CD4-positive, alpha-beta T cell treated with Interleukin-4 for 1 hour (primary cell): ENCODE measurements at places on chromosomes 1 and 21.

DNA sequence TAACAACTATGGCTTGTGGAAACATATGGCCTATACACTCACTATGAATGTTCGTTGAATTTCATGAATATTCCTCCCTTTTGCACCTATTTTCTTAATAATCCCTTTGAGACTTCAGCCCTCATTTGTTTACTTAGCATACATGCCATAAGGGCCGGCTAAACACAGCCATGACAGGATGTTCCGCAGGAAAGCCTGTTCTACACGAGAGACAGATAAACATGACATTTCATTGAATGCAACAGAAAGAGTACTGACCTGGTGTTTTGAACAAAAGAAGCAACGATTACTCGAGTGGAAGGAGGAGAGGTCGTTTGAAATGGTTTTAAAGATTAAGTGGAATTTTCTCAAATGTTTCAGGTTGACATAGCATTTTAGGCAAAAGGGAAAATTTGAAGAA lies 459.5 kb upstream of the CXADR start:
- DNase-seq, result no peak

- no peak for DNase-seq
Observed at GRCh38 chr1:224639426-224639975, 23.4 kb downstream of the CNIH3 start.

DNA sequence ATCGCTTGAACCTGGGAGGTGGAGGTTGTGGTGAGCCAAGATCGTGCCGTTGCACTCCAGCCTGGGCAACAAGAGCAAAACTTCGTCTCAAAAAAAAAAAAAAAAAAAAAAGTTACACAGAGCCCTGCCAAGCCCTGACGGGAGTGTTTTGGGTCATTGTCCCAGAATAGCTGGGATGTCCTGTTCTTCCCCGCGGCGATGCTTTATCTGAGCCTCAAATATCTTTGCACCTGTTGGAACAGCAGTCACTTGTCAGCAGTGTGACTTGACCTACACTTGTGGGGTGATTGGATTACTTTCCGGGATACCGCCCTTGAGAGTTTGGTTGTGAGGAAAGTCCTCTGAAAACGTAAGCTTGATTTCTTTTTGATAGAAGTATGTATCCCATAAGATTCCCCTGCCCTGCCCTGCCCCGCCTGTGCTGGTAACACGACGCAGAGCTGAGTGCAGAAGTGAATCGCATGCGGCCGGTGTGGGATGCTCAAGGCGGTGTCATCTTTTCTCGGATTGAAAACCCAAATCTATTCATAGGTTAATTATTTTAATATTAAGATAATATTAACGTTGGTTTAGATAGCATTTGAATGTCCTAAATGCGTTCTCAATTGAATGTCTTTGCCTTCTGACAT lies 50.9 kb downstream of the PCNT start:
- DNase-seq, result no peak

GRCh38 chr1:99550198-99550597 lies 95.7 kb upstream of the PALMD start:
- no peak for DNase-seq

DNA sequence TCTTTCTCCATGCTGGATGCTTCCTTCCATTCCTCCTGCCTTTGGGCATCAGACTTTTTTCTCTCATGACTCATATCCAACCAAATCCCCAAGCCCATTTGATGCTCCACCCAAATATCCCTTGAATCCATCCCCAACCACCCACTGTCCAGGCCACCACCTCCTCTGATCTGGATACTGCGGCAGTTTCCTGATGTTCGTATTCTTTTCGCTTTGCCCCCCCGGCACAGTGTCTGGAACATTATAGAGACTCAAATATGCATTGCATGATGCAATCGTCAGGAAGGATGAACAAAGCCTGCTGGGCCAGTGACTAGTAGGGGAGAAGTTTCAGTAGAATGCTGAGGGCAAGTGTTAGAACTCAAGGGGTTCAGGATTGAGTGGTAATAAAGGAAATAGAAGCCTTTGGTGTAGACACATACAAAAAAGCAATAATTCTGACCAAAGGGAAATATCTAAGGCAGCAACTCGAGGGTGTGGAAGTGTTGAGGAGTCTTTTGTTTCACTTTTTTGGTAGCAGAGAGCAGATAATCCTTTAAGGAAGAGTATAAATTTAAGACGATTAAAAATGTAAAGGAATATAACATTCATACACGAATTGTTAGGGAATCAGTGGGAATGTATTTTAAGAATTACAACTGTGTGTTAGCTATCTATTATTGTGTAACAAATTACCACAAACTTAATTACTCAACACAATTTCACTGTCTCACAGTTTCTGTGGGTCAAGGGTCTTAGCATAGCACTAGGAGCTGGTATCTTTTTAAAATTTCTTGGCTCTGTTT lies 7.5 kb downstream of the S100A11 start:
- DNase-seq, result no peak

DNA sequence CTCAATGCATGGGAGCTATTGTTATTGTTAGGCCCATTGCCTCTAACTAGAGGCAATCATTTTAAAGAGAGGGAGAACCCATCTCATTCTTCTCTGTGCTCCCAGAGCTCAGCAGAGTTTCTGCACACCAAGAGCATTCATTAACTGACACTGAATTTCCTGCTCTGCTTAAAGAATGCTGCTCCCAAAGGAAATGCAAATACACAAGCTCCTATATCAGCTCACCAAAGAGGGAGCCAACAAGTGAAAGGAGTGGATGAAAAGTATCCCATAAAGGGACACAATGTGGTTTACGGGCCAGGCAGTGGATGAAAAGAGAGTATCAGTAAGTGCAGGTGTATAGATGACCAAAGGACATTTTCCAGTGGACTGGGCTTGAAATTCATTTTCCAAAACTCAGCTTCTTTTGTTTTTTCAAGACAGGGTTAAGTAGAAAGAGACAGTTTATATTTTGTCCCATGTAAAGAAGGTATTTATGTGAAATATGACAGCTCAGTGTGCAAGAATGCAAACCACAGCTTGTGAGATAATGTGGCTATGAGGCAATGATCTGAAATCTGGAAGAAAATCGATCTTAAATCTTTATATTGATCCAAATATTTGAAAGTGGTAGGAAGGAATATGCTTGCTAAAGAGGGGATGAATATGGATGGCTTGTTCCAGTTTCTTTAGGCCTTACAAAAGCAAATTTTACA lies 207.7 kb upstream of the CAMK1G start:
- no peak for DNase-seq

- no peak for DNase-seq
Observed at GRCh38 chr1:48027533-48027835, 30.3 kb upstream of the TRABD2B start.

GRCh38 chr1:158329733-158330132 lies 1.6 kb downstream of the CD1B start:
- DNase-seq, result peak; percentile 4

- no peak for DNase-seq
Observed at GRCh38 chr1:3561702-3562101, 49.6 kb downstream of the MEGF6 start.

GRCh38 chr1:192190066-192190465 lies 31.8 kb downstream of the RGS18 start:
- no peak for DNase-seq

DNA sequence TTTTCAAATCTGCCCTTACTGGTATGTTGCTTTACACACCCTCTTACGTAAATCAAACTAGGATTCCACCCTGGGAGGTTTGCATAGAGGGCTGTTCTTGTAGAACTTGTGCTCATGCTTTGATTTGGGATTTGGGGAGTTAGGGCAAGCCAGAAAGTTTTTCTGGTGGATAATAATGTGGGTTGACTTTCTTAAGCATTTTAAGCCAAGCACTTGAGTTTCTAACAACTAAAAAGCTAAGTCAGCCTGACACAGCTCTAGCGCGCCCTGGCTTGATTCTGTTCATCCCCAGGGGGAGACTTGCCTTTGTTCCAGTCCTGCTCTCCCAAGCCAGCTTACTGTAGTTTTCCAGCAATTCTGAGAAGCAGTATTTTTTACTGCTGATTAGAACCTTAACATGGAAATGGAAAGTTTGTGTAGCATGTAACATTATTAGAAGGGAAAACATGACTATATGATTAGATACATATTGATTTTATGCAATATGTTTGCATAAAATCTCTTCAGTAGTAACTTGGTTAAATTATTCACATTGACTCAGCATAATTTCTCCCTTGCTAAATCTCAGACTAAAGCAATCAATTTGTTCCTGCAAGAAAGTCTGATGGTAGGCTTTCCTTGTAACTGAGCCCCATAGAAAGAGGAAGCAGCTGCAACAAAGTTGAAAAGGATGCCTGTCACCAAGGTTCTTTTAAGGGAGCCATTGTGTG lies 11.0 kb upstream of the PGD start:
- DNase-seq, result peak; percentile 35

DNA sequence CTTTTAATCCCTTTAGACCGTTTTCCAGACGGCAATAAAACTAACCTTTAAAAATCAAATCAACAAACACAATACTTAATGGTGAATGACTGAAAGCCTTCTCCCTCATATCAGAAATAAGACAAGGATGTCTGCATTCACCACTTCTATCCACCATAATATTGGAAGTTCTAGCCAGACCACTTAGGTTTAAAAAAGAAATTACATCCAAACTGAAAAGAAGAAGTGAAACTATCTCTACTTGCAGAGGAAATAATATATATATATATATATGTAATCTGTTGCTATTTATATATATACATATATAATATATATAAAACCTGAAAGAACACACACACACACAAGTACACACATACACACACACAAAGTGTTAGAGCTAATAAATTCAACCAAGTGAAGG lies 100.4 kb downstream of the BRINP3 start:
- DNase-seq, result no peak

DNA sequence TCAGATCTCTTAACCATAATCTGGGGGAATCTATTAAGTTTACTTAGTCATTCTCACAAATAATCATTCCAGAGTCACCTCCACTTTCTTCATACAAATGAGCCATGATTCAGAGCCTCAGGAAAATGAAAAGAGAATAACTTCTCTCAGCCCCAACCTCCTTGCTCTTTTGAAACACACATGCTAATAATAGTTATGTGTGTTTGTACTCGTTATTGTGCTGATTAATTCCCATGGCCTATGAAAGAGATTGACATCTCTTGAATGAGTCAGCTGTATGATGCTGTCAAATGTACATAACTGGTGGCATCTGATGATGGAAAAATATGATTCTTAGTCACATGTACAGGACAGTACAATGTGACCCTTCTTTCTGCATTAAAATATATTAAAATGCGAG lies 41.5 kb downstream of the DTL start:
- DNase-seq, result no peak

DNA sequence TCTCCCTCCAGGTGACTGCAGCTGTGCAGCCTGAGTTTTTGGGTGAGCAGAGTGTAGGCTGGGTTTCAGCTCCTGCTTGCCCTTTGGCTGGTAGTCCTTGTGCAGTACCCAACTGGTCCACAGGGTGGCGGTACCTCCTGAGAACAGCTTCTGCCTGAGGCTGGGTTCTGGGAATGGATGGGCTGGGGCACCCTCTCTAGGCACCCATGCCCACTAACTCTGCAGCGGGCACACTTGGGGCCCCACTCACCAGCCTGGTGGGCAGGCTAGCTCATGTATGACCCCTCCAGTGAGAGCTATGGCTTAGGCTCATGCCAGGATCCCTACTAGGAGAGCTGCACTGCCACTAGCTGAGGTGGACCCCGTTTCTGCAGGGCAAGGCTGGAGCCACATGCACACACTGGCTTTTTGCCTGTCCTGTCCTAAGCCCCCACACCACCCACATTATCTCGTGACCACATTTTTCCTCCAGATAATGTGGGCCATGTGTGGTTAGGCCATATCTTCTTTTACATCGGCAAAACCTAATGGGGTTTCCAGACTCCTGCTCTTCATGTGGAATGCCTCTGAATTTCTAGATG lies 15.5 kb upstream of the GSTM4 start:
- peak; percentile 85 for DNase-seq

- DNase-seq, result no peak
Observed at GRCh38 chr21:35381743-35382310, 332.7 kb upstream of the RUNX1 start.

DNA sequence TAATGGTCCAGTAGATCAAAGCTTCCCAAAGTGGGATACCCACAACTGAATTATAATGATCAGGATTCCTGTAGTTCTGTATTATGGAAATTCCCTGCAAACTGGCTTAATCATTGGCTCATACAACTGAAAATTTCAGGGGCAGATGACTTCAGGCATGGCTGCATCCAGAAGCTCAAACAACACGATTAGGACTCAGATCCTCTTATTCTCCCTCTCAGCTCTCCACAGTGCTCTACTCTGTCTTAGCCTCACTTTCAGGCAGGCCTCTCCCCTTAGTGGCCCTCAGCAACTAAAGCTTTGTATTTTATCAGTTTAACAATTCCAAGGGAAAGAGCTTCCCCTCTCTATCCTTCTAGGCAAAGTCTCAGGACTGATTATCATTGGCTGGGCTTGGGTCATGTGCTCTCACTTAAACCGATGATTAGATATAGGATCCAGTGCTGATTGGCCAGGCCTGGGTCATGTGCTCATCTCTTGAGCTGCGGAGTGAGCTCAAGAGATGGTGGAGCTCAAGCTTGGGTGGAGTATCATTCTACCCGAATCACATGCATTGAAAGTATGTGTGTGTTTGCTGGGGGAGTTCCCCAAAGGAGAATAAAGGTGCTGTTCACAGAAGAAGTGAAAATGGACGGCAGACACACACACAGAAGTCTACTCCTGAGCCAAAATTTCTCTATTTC lies 57.9 kb upstream of the RUNX3 start:
- no peak for DNase-seq

DNA sequence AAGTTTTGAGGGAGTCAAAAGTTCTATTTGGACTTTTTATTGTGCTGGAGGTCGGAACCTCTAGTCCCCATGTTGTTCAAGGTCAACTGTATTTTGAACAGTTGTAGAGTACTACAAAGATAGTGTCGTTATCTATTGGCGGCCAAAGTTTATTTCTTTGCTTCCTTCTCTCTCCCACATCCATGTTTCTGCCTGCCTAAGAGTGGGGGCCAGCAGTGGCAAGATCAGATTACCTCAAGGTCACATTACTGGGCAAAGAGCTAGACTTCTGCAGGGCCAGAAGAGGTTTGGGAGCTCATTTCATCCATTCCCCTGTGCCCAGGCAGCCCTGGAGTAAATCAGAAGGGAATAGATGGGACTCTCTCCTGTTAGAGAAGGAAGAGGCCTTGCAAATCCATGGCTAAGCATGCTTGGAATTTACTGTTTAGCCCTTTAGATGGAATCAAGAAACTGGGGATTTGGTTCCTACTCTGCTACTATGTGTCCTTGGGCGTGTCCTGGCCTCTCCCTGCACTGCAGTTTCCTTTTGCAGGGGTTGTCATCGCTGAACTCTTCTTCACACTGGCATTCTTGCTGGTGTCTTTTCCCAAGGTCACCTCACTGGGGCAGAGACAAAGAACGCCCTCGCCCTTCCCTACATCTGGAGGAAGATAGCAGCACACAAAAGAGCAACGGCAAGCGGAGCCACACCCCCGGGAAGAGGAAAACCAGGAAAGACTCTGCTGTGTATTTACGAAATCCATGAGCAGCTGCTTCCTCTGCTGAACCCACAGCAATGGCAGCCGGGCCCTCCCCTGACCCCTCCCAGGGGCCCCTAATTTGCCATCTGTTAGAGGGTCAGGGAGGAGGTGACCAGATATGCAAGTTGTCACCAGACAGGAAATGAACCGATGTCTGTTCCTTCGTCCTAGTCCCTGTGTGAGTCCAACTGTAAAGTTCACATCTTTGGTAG lies 73.3 kb downstream of the PLPP3 start:
- DNase-seq, result no peak

- DNase-seq, result no peak
Observed at GRCh38 chr1:207811319-207811718, 59.5 kb downstream of the CD46 start.
